ENCODE measurements at places on chromosomes 5 and 9.

DNA sequence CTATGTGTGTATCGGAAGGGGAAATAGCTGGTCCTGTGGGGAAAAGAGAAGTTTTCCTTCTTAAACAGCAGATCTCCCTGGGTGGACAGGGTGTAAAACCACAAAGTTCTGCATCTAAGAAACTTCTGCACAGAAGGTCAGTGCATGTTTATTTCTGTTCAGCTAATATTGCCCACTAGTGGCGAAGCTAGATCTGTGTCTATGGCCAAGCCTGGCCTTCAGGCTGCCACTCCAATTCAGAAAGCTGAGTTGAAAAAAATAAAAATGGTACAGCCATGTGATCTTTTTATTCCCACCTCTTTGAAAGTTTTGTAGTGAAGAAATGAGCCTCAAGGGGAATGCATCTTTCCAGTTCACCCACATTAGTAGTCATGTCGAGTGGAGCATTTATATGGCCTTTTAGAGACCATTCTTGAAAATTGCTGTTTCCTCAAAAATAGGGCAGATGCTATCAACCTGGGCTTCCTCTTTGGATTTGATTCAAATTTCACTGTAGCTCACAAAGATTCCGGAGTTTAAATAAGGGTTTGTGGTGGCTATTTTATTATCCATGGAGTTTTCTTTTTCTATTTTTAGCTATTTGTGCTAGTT, 488.0 kb downstream of the PRELID2 start:
- no peak for DNase-seq

GRCh38 chr9:131525643-131526565, 5.2 kb downstream of the UCK1 start:
- DNase-seq = no peak

GRCh38 chr9:86288499-86289198, 6.3 kb upstream of the ISCA1 start:
- no peak for DNase-seq

- peak; percentile 32 for DNase-seq
Observed at GRCh38 chr5:96875791-96876291, 459 bp upstream of the ERAP2 start.

- no peak for DNase-seq
Observed at GRCh38 chr5:168599826-168600225, 20.7 kb upstream of the PANK3 start.

GRCh38 chr5:98158440-98158839, 615.0 kb upstream of the RGMB start:
- DNase-seq = no peak

GRCh38 chr9:95012902-95013301, 286.4 kb downstream of the AOPEP start:
- no peak for DNase-seq

- DNase-seq = no peak
Observed at GRCh38 chr5:104594850-104595249, 1032.3 kb upstream of the NUDT12 start.

DNA sequence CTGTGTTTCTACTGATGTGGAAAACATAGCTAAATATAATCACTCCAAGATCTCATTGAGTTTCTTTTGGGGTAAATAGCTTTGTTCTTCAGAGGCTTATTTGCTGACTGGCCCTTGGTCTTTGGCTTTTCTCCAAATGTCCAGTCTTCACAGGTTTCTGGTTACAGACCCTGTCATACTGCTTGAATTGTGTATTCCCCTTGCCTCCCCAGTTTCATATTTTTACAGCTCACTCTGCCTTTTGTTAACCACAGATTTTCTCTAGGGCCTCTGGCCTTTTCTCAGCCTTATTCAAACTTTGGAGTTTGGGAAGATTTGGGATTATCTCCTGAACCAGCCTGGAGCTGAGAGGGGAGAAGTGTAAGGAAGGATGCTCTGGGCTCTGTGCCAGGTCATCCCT, 23.9 kb downstream of the ISOC1 start:
- DNase-seq = no peak

- no peak for DNase-seq
Observed at GRCh38 chr5:159804121-159804520, 112.2 kb upstream of the ADRA1B start.

GRCh38 chr9:76366275-76366674, 28.0 kb downstream of the RFK start:
- no peak for DNase-seq

GRCh38 chr5:582936-583635, 29.1 kb upstream of the CEP72 start:
- DNase-seq = no peak

GRCh38 chr5:10527281-10527950, 36.5 kb upstream of the ANKRD33B start:
- DNase-seq = no peak

- no peak for DNase-seq
Observed at GRCh38 chr9:136156209-136157120, 37.8 kb upstream of the TMEM250 start.

DNA sequence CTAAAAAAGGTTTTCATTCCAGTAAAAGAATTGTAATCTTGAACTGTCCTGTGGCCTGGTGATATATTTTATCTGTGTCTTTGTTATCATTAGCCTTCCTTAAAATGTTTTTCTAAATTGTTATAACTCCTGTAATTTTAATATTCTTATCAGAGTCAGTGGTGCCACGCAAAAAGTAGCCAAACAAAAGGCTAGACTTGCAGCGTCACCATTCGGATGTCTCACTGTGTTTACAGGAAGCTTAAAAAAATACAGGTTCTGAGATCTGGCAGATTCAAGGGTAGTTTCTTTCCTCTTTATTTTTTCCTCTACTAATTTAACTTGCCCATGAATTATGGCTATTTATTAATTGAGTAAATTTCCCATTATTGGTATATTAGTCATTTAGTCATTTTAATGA, 362.3 kb downstream of the MAT2B start:
- DNase-seq = no peak

DNA sequence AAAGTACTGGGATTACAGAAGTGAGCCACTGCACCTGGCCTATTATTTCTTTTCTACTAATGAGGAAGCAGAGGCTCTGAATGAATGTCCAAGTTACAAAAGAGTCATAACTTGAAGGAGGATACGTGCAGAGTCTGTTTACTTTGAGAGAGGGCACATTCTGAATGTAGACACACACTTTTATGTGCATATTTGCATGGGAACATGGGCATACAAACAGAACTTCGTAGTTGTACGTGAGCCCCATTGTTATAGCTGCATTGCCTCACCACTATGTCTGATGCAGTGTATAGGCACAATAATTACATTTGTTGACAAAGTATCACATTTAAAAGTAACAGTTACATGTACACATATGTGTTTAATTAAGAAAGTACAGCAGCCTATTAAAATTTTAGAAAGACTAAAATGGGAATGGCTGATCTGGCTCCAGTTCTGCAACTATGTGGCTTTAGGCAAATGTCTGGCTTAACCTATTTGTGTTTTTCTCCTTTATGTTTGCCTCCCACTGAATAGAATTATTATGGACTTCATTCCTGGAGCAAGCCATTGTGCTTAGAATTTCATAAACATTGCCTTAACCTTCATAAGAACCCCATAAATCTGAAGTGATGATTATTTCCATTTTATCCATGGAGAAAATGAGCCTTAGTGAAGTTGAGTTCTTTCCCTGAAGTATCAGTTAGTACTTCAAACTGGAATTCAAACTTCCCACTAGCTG, 3.0 kb upstream of the DPYSL3 start:
- DNase-seq = no peak

DNA sequence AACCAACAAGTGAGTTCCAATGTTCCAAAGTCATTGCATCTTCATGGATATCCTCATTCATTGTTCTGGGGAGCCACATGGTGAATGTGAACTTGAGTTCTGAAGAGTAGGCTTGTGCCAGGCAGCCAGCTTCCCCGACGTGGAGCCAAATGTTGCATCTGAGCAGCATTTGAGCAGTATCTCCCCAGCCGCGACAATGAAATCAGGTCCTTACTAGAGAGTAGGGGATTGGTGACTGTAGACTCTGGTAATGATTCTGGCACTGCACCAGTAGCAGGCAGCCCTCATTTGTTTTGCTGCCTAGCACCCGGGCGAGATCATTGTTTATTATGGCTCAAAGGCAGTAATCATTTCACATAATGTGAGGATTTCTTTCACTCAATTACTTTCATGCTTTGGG, 451.4 kb upstream of the C9orf72 start:
- DNase-seq = no peak

GRCh38 chr9:6930827-6931226, 173.1 kb downstream of the KDM4C start:
- DNase-seq = no peak

- no peak for DNase-seq
Observed at GRCh38 chr9:124180557-124180956, 77.2 kb upstream of the NEK6 start.

DNA sequence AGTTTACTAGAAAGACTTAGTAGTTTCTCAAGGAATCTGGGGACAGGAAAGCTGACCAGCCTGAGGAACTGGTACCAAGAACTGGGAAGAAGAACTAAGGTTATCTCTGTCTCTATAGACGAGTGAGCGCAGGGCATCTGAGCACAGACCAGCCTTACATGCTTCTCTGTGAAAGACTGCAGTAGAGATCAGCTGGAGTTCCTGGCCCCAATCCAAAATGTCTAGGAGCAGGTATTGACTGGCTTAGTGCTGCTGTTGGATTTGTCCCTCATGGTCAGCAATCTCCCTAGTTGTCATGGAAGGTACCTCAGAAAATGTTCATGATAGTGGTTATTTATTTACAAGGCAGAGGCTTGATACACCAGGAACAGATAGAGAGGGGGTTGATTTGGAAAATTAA, 13.3 kb downstream of the NUP214 start:
- DNase-seq = no peak

All from bone marrow (tissue), 2 donors.